Activated CD4-positive, alpha-beta memory T cell treated with anti-CD3 and anti-CD28 coated beads, Interleukin-2, amount 10 ng/mL, durations not matched to agents 7 days and 5 days (primary cell): ENCODE measurements at places on chromosomes 2 and 18. TPM values are rescaled to one million over a fixed set of nuclear protein-coding genes. Genes with fewer than 3 reads are reported as not detected.
A peak's percentile ranks its signal among the peaks of the same experiment; 100 is the strongest.

- peak; percentile 64 for DNase-seq
Measured at GRCh38 chr2:43149482-43150107, 76.8 kb downstream of the ZFP36L2 start.

GRCh38 chr18:24208270-24209035 is 69.6 kb downstream of the CABYR start:
- DNase-seq, result no peak

GRCh38 chr2:96984300-96984699 is 2.1 kb downstream of the FAM178B start:
- DNase-seq, result no peak

GRCh38 chr2:17107871-17108270 is 410.4 kb downstream of the RAD51AP2 start:
- DNase-seq, result no peak

GRCh38 chr2:126949775-126950174 is 51.1 kb downstream of the TEX51 start:
- DNase-seq, result no peak

- DNase-seq, result no peak
Measured at GRCh38 chr18:64179556-64180080, 30.7 kb upstream of the LINC00305 start.

GRCh38 chr18:32175265-32175664 is 14.6 kb upstream of the MEP1B start:
- DNase-seq, result no peak

GPR75 gene
- total RNA-seq, result 1.4 TPM
